Stimulated activated CD8-positive, alpha-beta memory T cell treated with anti-CD3 and anti-CD28 coated beads, Interleukin-7, amount 100 ng/mL, for 24 hours (primary cell): ENCODE measurements at places on chromosomes 11 and 22.

DNA sequence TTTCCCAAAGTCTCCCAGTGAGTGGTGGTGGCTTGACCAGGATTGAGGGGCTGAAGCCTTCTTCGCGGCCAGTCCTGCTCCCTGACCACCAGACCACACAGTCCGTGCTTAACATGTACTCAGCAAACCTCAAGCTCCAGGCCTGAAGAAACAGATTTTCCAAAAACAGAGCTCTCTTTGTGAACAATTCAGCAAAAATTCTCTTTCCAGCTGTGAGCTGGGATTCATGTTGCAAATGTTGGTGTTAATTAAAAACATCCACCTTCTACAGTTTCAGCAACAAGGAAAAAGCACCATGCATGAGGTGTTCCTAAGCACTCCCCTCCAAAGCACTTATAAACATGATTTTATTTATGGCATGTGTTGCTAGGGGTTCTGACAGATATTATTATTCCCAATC lies 129.5 kb downstream of the ETS1 start:
- DNase-seq = no peak

- DNase-seq = no peak
Measured at GRCh38 chr22:50670513-50670912, 2.1 kb upstream of the SHANK3 start.

- no peak for DNase-seq
Measured at GRCh38 chr11:60771146-60771545, 14.0 kb upstream of the MS4A10 start.

DNA sequence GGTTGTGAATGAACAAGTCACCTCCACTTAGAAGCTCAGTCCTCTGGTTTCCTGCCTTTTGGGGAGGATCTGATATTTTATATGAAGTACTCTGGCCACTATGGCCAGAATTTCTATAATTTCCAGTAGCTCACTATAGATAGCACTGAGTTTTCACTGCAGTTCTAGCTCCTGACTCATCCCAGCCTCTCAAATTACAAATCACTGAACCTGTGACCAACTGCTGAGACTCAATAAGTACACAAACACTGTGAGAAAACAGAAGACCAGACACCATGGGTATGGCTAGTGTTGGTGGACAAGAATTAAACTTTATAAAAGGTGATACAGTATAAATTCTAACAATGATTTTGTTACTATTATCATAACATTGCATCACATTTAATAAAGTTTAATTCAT lies 47.1 kb upstream of the UCP3 start:
- DNase-seq = no peak

GRCh38 chr11:118211006-118211405 lies 13.8 kb downstream of the JAML start:
- no peak for DNase-seq

GRCh38 chr11:69403556-69404215 lies 77.8 kb upstream of the LINC01488 start:
- DNase-seq = no peak

DNA sequence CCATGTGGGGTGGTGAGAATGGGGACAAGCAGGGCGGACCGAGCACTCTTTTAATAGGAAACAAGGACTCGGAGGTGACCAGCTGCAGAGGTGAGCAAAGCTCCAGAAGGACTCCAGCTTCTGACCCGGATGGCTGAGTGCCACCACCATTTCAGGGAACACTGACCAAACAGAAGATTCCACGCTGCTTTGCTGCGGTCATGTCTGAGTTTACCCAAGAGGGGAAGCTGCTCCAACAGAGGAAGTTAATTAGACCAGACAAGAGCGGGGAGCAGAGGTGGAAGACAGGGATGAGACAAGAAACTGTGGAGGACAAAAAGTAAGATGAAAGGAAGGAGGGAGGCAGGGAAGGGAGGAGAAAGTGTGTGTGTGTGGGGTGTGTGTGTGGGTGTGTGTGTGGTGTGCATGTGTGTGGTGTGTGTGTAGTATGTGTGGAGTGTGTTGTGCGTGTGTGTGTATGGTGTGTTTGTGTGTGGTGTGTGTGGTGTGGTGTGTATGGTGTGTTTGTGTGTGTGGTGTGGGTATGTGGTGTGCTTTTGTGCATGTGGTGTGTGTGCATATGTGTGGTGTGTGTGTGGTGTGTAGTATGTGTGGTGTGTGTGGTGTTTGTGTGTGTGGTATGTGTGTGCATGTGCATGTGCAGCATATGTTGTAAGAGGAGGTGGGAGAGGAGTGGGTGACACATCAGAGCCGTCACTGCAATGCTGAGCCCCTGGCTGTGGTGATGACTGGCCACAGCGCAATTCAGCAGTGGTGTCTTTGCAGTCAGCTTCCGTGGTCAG lies 82.2 kb upstream of the AKIP1 start:
- no peak for DNase-seq

GRCh38 chr11:30917859-30918478 lies 331.8 kb upstream of the MPPED2 start:
- DNase-seq = no peak

GRCh38 chr11:112650527-112650926 lies 310.7 kb upstream of the NCAM1 start:
- no peak for DNase-seq

GRCh38 chr11:28581286-28582242 lies 473.4 kb downstream of the METTL15 start:
- no peak for DNase-seq

GRCh38 chr11:35804451-35805040 lies 139.3 kb upstream of the LDLRAD3 start:
- no peak for DNase-seq

DNA sequence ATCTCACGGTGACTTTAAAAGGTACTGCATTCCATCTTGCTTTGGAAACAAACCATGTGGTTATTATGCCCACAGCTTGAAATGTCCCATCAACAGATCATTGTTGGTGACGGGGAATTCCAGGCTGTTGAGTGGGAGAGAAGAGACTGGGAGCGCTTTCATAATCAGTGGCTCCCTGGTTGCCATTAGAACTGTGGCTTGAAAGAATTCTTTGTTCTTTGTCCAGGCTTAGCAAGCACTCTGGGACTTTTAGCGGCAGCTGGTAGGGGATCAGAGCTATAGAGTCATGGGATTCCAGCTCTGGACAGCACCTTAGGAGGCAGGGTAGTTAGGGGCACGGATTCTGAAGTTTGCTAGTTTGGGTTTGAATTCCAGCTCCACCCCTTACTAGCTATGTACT lies 22.0 kb downstream of the MMP20 start:
- DNase-seq = no peak

- no peak for DNase-seq
Measured at GRCh38 chr11:97850701-97851100, 1170.0 kb upstream of the CNTN5 start.

DNA sequence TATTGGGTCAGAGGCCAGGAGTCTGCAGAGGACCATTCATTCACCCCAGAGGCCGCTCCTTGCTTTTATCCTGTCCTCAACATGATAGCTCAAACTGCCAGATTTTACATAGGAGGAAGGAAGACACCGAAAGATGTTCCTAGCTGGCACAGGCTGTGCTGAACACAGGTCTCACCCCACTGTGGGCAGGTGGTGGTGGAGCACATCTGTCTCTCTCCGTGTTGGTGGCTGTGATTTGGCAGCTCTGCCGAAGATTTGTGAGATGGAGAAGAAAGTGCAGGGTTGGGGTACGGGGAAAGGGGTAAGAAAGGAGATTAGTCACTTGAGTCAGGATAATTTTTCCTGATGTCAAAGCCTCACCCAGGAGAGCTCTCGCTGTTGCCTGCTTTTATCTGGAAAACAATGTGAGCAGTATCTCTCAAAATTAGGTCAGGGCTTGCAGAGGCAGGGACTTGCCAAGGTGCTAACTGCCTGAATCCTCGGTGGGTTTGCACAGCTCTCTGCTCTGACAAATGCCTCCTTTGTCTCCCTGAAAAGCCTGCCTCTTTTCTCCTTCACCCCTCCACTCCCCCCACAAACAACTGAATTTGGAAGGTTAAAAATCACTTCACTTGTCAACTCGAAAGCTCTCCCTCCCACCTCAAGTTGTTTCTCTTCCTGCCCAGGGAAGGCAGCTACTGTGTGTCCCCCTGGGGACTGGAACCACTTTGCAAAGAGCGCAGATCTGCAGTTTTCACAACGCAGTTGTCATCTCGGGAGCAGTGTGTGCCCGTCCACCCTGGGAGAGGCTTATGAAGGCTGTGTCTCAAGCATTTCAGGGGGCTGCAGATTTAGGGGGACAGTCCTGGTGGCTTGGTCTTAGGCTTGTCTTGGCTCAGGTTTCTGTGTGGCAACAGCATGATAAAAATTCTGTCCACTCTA lies 299.7 kb downstream of the ST3GAL4 start:
- DNase-seq = no peak

DNA sequence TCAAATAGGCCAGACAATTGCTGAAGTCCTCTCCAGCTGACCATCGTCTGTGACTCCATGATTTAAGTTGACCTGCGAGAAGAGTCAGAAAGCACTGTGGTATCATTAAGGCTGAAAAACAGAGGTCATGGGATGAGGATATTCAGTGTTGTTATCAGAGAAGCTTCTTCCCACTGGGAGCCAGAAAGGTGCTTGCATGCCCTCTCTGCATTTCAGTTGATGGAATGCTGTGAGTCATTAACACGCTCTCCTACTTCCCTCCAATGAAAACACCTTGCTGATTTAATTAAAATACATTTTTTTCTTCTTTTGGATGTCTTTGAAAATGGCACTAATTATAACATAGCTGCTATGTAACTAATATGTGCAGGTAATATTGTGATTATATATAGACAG lies 667.0 kb downstream of the NTM start:
- DNase-seq = no peak

GRCh38 chr11:7418906-7419305 lies 66.4 kb upstream of the OLFML1 start:
- DNase-seq = no peak

DNA sequence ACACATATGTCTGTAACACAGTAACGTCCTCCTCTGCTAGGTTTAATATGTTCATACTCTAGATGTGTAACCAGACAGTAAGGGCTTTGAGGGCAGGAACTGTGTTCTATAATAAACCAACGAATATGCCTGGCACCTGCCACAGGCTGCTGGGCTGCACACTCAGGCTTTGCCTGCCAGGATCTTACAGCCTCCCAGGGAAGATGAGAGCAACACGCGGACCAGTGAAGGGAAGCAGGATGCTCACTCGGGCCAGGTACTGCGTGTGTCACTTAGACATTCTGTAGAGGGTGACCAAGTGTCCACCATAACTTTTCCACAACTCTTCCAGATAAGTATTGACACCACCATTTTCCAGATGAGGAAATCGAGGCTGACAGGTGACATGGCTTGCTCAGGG lies 21.7 kb upstream of the BAIAP2L2 start:
- DNase-seq = no peak
